ENCODE measurements at places on chromosomes 13 and 19.

GRCh38 chr19:32246006-32246405 lies 99.4 kb upstream of the ZNF507 start:
- no peak for DNase-seq

DNA sequence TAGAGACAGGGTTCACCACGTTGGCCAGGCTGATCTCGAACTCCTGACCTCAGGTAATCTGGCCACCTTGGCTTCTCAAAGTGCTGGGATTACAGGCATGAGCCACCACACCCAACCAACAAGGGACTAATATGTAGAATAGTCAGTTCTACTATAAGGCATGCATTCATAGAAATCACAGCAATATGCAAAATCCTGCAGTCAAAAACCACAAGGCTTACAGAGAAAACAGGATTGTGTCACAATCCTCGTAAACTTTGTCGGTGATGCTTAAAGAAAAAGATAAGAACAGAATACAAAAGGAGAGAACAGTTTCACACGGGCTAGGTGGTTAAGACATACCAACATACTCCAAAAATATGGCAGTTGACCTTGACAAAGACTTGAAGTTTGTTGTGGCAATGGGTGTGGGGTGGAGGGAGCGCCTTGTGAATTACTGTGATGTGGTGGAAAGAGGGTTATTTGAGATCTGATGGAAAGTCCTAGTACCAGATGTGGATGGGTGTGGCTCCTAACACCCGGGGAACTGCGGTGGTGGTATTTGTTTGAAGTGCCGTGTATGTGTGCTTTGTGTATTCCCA lies 12.4 kb downstream of the NOSIP start:
- DNase-seq, result no peak

DNA sequence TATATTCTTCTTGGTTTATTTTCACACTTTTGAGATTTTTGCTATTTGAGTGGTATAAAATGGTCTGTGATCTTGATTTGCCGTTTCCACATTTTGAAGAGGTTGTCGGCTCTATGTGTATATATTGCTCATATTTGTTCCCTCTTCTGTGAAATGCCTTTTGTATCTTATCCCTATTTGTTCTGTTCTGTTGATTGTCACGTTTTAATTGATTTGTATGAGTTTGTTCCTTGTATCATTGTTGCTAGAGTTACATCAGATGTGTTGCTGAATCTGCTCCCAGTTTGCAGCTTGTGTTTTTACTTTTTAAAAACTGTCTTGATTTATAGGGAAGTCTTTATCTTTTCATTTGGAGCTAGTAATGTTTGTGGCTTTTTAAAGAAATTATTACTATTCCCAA lies 17.1 kb downstream of the USPL1 start:
- DNase-seq, result no peak

DNA sequence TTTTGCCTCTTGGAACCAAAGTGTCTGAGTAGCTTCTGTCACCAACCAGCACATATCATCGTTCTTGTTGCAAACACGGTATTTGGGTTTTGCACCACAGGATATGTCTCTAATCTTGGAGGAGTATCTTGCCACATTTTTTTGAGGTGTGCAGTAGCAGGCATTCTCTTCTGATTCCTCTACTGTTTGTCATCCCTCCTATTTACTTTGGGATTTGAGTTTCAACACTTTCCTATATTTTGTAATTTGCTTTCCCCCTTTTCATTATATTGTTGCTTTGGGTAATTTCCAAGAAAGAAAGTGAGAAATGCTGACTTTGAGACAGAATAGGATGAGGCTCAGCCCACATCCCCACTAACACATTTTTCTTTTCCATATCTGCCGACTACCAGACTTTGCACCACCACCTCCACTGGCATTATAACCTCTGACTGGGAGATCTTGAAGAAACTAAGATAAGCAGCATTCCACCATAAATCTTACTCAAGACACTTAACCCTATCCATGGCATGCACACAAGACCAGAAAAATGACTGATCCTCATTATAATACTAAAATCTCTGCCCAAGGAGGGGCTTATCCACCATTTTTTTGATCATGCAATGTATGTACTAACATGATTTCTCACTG lies 12.0 kb upstream of the DZIP1 start:
- no peak for DNase-seq

- no peak for DNase-seq
Measured at GRCh38 chr19:28535352-28535775, 677.6 kb downstream of the UQCRFS1 start.

- DNase-seq, result peak; percentile 79
Measured at GRCh38 chr19:34171877-34172660, at the start of gene LSM14A. TSS of gene LSM14A (plus strand) at chr19:34172504. CDS start at chr19:34172643, 139 bp downstream.

DNA sequence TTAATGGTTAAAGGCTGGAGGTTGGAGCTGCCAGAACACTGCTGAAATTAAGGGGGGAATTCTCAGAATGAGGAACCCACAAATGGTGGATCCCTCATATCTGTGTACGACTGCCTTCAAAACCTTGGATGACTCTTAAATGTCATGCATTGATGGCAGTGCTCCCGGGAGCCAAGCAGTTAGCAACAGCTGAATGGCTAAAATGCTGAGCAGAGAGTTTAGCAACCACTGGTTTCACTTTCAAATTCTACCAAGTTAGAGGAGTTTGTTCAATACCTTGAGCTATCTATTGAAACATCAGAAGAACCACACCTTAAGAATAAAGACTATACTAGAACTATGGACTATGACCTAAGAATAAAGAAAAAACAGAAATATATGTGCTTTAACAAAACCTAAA lies 41.4 kb downstream of the UQCRFS1 start:
- peak; percentile 33 for DNase-seq

GRCh38 chr19:21468791-21469190 lies 36.6 kb upstream of the ZNF429 start:
- DNase-seq, result no peak

DNA sequence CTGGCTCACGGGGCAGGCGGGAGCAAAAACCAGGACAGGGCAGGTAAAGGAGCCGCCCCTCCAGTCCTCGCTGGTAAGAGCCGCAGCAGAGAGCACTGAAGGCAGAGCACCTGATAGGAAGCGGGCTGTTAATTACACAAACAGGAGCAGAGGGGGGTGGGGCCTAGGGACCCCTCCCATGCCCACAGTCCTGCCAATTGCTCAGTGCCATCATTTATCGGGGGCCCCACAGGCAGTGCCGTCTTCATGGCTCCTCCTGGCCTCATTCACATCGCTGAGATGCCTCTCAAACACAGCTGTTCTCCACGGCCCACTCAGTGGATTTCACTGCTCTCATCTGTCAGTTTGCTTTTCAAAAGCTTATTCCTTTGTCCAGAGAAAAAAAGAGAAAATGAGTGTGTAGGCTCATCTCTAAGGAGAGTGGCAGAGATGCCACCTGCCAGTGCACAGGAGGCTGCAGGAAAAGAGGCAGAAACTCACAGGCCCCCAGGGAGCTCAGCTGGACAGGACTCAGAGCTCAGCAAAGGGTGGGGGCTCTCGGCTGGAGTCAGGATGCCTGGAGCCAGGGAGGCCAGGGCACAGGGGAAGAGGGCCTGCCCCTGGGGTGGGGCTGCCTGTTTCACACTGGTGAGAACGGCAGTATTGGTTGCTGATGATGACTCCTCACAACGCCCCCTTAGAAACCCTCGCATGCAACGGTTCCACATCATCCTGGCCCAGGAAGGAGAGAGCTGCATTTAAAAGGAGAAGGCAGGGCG lies 174.6 kb downstream of the COL4A1 start:
- DNase-seq, result no peak

- no peak for DNase-seq
Measured at GRCh38 chr13:36668316-36668715, 5.5 kb upstream of the SERTM1 start.

GRCh38 chr19:27709496-27709895 lies 1503.5 kb downstream of the UQCRFS1 start:
- no peak for DNase-seq

DNA sequence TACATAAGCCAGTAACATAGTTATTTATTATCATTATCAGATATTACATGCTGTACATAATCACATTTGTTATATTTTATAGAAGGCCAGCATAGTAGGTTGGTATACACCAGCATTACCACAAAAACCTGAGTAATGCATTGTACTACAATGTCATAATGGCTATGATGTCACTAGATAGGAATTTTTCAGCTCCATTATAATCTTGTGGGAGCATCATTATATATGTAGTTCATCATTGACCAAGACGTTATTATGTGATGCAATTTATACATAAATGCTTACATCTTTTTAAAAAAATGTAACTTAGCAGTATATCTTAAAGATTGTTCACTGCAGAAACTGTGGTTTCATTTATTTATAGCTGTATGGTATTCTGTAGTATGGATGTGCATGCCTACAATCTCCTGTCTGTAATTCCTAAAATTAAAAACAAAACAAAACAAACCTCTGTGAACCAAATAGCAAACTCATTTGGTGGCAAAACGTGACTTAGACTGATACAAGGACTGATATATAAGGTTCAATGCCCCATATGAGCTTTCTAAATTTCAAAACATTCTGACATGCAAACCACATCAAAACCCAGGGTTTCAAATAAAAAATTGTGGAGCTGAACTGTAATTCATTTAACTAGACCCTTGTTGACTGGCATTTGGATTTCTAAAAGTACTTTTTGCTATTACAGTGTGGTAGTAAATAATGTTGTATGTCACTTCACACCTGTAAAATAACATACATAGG lies 250.9 kb downstream of the DLEU7 start:
- no peak for DNase-seq

DNA sequence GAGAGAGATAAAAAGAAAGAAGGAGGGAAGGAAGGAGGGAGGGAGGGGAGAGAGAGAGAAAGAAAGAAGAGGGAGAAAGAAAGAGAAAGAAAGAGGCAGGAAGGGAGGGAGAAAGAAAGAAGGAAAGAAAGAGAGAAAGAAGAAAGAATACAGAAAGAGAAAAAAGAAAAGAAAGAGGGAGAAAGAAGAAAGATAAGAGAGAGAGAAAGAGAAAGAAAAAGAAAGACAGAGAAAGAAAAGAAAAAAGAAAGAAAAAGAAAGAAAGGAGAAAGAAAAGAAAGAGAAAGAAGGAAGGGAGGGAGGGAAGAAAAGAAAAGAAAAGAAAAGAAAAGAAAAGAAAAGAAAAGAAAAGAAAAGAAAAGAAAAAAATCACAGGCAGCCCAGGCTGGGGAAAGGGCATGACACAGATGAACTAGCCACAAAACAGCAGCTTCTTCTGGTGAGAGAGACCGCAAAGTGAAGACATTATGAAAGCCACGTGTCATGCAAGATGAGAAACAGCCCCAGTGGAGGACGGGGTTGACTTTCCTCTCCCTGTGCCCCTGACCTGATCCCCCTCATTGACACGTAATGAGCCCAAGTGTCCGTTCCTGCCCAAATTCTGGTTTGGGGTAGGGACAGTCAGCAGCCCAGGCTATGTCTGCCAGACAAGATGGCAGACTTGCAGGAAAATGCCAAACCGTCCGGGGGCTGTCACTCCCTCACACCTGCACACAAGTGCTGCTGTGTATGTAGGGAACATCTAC lies 102.1 kb downstream of the INSR start:
- no peak for DNase-seq

DNA sequence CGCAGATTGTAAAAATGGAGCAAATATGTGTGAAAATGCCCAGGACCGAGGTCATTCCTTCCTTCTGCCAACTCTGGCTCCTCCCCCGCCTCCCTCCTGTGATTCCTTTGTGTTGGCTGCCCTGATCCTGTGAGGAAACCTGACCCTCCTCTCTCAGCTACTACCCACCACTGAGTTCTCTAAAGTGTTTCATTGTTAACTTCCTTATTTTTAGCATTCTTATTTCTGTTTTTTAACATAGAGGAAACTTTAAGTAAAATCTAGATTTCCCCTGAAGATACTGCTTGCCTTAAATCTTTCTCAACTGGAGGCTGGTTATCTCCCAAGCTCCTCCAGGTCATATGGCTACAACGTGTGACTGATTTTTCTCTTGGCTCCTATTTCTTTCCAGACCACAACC lies 21.7 kb upstream of the FBXL3 start:
- DNase-seq, result no peak

GRCh38 chr13:38753878-38754277 lies 67.0 kb downstream of the FREM2 start:
- no peak for DNase-seq

- no peak for DNase-seq
Measured at GRCh38 chr13:98228661-98229341, 51.7 kb upstream of the RNF113B start.

DNA sequence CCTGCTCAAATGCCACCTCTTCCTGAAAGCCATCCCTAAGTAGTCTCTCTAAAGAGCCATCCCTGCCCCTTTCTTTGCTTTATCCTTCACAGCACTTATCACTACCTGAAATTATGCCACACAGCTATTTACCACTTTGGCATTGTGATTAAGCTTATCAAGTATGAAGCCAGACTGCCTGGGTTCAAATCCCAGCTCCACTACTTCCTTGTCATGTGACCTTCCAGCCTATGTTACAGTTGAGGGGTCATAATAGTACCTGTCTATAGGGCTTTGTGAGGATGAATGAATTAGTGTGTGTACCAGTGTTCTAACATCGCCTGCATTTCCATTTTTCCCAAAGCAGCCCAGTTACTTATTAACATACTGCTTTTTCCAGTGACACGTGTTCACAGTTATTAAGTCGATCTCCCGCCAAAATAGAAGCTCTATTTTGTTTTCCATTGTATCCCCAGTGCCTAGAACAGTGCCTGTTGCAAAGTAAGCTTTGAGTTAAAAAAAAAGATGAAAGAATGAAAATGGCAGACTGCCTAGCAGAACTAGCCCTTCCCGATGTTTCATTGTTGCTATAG lies 32.8 kb downstream of the ZSWIM9 start:
- no peak for DNase-seq

DNA sequence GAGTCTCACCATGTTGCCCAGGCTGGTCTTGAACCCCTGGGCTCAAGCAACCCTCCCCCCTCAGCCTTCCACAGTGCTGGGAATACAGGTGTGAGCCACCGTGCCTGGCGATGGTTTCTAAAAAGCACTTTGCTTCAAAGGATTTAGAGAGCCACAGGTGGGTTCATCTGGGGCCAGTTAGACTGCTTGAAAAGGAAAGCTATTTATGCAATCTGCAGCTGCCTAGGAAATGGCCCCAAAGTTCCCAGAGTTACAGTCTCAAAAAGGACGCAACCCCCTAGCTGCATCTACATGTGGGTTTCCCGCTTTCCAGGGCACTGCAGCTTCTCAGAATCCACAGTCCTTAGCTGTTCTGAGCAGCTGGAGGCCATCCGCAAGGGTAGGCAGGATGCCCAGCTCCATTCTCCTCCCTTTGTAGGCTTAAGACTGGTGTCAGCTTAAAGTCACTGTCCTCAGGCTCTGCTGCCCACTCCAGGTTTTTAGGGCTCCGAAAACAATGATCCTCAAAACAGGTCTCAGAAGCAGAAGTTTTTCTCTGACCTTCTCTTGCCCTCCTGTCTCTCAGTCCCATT lies 41.4 kb downstream of the ZNF823 start:
- no peak for DNase-seq

- DNase-seq, result no peak
Measured at GRCh38 chr19:5292453-5292821, 48.2 kb downstream of the PTPRS start.

- no peak for DNase-seq
Measured at GRCh38 chr19:30567536-30568232, 195.5 kb downstream of the ZNF536 start.

DNA sequence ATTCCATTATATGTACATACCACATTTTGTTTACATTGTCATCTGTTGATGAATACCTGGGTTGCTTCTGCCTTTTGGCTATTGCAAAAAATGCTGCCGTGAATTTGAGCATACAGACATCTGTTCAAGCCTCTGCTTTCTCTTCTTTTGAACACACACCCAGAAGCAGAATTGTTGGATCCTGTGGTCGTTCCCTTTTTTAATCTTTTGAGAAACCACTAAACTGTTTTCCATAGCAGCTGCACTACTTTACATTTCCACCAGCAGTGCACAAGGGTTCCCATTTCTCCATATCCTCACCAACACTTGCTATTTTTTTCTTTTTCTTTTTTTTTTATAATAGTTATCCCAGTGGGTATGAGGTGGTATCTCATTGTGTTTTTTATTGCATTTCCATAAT lies 123.5 kb downstream of the TEX29 start:
- no peak for DNase-seq
